RKO (cell line): ENCODE measurements at places on chromosomes 3 and 15.

DNA sequence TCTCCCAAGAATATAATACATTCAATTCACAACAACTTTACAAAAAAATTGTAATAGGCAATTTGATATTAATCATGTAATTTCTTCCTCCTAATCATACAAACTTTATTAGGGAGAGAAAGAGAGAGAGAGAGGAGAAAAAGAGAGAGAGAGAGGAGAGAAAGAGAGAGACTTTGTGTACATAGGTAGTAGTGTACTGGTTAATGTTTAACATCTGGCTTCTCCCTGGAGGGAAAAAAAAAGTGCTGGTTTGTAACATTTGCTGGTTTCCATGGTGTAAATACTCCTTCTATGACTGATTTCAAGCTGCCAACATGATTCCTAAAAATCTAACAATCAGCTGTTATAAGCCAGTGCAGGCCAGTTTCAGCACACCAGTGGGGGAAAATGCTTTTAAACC lies 98.0 kb upstream of the ARHGEF26 start:
- no peak for DNase-seq

GRCh38 chr15:47504624-47505256 lies 212.6 kb upstream of the SEMA6D start:
- no peak for DNase-seq

- no peak for DNase-seq
These were observed 86.4 kb downstream of the WNT7A start for GRCh38 chr3:13793451-13793850.

- no peak for DNase-seq
These were observed 28.3 kb downstream of the ST8SIA2 start for GRCh38 chr15:92421976-92422375.

GRCh38 chr3:158085931-158086330 lies 20.3 kb downstream of the SHOX2 start:
- no peak for DNase-seq

- peak; percentile 51 for DNase-seq
These were observed 103.0 kb upstream of the ARHGEF26 start for GRCh38 chr3:154018100-154018696.

- no peak for DNase-seq
These were observed 45.1 kb downstream of the HMCES start for GRCh38 chr3:129323651-129324294.

DNA sequence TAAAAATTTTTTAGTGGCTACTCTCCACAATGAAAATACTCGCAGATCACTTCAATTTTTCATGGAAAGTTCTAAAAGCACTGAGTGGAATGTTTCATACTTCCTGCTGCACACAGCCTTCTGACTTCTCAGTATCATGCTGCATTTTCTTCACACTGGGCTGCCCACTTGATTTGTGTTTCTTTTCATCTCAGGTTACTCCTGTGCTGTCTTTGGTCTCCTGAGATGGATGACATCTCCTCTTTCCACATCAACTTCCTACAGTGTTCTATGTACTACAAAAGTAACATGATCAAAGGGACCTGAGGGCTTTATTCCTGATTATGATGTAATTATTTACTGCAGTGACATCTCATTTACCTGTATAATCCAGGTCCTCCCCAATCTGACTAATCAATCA lies 927.7 kb downstream of the ROBO2 start:
- no peak for DNase-seq

DNA sequence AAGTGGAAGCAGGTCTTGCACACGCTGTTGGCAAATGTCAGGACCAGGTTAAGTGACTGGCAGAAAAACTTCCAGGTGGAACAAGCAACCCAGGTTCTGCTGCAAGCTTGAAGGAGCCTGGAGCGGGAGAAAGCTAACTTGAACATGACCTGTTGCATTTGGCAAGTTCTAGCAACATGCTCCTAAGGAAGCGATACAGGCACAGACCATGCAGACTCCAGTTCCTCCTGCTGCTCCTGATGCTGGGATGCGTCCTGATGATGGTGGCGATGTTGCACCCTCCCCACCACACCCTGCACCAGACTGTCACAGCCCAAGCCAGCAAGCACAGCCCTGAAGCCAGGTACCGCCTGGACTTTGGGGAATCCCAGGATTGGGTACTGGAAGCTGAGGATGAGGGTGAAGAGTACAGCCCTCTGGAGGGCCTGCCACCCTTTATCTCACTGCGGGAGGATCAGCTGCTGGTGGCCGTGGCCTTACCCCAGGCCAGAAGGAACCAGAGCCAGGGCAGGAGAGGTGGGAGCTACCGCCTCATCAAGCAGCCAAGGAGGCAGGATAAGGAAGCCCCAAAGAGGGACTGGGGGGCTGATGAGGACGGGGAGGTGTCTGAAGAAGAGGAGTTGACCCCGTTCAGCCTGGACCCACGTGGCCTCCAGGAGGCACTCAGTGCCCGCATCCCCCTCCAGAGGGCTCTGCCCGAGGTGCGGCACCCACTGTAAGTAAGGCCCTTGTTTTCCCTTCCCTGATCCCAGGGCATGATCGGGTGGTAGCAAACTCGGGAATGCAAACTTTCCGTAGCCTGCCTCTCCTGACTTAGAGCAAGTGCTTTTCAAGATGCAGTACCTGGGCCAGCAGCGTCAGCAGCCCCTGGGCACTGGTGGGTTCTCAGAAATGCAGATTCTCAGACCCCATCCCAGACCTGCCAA lies 759 bp downstream of the GALNT15 start:
- DNase-seq = no peak

DNA sequence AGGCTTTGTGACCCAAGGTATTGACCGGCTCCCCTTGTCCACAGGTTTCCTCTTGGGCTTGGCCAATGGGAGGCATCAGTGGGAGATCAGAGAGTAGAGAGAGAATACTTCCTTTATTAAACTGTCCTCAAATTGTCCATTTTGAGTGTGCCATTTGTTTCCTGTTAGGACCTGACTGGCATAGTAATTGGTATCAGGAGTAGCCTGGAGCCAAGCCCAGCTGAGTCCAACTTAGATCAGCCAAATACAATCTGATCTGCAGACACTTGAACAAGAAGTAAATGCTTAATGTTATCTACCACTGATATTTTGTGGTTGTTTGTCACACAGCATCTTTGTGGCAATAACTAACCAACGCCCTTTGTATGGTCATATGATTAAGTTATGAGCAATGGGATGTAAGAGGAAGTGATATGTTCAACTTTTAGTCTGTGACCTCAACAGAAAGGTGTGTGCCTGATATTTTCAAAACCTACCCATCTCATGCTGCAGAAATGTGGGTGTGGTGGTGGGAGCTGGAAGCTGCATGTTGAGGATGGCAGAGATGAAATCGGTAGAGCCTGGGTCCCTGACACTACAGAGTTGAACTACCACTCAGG lies 13.3 kb downstream of the MYD88 start:
- peak; percentile 77 for DNase-seq
